ENCODE measurements at places on chromosomes 5 and 9.

DNA sequence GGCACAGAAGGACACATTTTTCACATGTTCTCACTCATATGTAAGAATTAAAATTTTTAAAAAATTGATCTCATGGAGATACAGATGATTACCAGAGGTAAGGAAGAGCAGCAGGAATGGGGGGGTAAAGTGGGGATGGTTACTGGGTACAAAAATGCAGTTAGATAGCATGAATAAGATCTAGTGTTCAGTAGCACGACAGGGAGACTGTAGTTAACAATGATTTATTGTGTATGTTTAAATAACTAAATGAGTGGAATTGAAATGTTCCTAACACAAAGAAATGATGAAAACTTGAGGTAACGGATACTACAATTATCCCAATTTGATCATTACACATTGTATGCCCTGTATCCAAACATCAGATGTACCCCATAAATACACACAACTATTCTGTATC, 15.2 kb upstream of the TGFBI start:
- DNase-seq, result no peak

GRCh38 chr5:36722900-36723299, 116.5 kb downstream of the SLC1A3 start:
- DNase-seq, result no peak

DNA sequence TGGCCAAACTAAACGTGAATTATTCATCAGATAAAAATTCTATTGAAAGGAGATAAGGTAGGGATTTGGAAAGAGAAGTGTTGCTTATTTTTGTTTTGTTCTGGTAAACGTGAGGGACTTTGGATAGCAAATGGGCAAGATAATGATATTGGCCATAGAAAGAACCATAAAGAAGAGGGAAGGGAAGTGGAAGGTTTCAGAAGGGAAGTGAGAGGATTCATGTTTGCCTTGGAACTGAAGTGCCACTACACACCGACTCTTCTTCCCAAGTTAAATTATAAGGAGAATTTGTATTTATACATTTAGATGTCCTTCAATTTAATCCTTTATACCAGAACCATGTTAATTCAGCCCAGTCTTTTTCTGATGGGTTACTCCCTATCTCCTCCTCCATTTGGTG, 42.1 kb upstream of the TAF11L2 start:
- DNase-seq, result no peak

DNA sequence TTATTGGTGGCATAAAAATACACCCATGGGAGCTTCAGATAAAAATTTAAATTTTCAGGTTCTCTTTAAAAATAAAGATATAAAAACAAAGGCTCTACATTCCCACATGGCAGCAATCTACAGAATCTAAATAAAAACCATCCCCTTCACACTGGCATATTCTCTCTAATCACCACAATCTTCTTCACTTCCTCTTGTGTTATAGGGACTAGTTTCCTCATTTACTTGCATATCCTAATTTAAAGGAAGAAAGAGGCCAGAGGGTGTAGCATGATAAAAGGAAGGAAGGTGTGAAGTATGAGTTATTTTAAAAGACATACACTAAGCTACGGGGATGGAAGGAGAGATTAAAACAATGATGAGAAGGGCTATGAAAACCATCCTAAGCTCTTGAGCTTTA, 390.5 kb downstream of the ZNF608 start:
- no peak for DNase-seq

DNA sequence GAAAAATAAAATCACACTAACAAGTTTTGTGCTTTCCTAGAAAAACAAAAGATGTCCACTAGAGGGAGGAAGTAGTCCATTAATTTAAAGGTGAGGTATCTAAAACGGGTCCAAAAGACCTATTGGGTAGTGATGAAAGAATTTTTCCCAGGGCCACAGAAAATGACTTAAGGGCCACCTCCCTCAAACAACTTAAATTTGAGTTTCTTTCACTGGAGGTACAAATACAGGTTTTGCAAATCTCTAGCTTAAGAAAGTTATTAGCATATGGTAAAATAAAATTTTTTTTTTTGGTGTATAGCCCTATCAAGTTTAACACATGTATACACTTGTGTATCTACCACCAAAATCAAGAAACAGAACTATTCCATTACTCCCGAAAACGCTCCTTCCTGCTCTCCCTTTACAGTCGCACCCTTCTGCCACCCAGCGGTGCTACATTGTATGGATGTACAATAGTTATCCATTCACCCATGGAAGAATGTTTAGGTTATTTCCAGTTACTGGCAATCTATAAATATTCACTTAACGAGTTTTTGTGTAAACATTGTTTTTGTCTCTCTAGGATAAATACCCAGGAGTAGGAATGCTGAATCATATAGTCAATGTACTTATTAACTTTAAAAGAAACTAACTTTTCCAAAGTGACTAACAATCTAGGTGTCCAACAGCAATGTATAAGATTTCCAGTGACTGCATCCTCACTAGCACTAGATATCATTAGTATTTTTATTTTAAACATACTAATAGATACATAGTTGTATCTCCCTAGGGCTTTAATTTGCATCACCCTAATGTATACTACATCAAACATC, 21.9 kb downstream of the DEPDC1B start:
- DNase-seq, result no peak

DNA sequence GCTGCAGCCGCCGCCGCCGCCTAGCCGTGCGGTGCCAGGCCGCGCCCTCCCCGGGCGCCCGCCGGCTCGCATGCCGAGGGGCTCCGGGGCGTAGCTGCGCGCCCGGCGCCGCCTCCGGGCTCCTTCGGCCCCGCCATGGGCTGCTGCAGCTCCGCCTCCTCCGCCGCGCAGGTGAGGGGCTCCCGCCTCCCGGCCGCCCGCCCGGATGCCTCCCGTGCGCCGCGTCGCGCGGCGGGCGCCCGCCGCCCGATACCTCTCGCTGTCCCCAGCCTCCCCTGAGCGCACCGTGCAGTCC, 230 bp downstream of the SLC44A1 start:
- DNase-seq, result no peak

DNA sequence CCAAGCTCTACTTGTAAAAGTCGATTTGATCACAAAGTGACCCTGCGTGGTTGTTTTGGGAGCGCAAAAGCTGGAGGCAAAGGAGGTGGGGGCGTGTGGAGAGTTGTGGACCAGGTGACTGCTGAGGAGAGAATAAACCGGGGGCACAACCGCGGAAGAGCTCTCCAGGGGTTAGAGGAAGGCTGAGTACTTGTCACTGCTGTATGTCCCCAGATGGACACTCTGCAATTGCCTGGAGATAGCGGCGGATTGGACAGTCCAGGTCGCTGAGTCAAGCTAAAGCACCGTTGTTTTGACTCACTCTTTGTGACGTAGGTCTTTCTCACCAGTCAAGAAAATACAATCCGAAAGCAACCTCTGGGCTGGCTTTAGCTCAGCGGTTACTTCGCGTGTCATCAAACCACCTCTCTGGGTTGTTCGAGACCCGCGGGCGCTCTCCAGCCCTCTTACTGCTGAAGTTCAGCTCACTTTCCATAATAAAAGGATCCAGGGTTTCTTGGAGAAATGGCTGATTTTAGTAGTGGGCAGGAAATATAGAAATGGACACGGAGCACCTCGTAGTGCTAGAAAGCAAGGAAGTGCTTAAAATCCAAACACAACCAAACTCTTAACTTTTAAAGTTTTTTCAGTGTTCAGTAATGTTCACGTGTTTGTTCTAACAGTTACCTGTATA, 25.7 kb downstream of the ZMAT2 start:
- DNase-seq, result no peak

DNA sequence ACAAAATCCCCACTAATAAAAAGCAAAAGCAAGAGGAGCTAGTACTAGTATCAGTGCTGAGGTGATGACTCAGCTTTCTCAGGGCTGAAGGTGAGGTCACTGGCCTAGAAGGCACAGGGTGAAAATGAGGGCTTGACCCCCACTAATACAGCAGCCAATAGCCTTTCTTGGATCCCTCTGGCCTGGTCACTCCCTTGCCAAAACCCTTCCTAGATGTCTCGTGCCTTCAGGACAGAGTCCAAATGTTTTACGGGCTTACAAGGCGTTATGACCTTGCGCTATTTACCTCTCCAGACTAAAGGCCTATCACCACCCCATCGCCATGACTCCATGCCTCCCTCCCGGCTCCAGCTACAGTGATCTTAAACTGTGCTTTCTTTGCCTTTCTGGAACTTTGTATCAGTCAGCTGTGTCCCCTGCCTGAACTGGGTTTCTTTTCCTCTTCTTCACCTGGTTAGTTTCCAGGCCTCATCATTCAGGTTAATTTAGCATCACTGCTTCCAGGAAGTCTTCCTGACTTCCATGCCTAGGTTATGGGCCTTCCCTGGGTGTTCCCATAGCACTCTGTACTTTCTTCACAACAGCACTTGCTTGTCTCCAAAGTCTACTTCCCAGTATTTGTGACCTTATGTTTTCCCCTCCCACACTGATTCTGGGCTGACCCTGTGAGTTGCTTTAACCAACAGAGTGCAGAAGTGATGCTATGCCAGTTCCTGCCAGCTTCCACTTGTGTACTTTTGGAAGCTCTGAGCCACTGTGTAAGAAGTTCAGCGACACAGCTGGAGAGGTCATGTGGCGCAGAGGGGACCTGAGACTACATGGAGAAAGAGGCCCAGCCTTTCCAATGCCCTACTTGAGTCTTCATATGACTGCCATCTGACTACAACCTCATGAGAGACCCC, 4.2 kb upstream of the DELE1 start:
- DNase-seq, result no peak

DNA sequence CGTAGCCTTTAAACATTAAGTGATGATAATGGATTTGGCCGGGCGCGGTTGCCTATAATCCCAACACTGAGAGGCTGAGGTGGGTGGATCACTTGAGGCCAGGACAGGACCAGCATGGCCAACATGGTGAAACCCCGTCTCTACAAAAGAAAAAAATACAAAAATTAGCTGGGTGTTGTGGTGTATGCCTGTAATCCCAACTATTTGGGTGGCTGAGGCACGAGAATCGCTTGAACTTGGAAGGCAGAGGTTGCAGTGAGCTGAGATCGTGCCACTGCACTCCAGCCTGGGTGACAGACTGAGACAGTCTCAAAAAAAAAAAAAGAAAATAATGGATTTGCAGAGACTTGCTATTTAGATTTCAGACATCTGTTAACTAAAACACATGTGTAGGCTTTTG, 9.2 kb upstream of the MATR3 start:
- no peak for DNase-seq

GRCh38 chr5:172478256-172478655, 23.9 kb upstream of the SH3PXD2B start:
- DNase-seq, result no peak

DNA sequence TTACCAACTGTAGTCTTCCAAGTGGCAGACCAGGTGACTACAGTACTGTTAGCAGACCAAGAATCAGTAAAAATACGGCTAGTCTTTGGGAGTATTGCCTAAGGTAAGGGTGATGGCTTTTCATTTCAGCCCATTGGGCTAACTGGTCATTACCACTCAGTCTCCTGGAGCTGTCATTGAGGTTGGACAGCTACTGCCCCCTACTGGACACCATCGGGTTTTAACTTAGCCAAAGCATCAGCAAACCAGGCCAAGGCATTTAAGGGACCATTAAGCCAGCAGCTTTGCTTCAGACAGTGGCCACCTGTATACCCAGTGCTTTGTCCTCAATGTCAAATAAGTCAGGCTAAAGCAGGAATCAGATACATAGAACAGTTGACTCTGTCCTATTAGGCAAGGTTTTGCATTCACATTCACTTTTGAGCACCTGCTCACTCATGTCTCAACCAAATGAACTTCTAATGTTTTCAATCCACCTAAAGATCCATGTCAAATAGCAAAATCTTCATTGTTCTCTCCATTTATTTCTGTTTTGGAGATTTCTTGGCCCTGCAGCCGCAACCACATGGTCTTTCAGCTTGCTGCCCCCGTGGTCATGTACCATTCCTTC, 117.2 kb downstream of the INVS start:
- no peak for DNase-seq

DNA sequence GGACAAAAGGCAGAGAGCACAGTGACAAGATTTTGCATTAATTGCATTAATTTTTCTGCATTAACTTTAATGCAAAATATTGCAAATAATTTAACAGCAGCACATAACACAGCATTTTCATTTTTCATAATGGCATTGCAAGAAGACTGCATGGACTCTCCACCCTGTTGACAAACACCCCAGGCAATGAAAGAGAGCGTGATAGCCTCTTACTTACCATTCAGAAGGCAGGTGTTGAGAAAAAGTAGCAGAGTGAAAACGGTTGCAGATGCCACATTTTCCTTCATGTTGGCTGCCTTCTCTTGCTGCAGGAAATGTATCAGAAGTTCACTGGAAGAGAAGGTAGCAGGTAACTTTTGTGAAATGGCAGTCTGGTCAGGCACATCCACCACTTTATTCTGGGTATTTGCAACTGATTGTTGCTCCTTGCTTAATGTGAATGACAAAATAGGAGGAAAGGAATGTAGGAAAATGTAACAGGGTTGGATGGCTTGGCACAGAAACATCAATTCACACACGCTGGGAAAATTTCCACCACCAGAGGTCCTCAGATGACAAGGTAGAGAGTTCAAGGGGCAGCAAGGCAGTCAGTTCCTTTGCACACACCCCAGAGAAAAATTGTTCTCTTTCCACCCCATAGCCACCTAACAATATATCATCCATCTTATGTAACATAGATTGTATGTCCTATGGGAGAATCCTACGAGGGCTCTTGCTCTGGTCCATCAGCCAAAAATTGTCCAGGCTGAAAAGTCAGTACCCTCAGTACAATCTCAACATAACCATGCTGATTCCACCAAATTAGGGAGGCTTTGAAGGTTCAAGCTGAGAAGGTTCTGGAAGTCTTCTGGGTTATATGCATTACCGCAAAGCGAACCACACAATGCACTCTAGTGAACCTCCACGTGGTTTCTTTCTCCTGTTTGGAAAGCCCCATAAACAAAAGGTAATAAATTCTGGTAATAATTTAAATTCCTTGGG, 41.9 kb upstream of the AGXT2 start:
- DNase-seq, result peak; percentile 32

GRCh38 chr9:11506980-11507379, 894.2 kb upstream of the PTPRD start:
- DNase-seq, result no peak

DNA sequence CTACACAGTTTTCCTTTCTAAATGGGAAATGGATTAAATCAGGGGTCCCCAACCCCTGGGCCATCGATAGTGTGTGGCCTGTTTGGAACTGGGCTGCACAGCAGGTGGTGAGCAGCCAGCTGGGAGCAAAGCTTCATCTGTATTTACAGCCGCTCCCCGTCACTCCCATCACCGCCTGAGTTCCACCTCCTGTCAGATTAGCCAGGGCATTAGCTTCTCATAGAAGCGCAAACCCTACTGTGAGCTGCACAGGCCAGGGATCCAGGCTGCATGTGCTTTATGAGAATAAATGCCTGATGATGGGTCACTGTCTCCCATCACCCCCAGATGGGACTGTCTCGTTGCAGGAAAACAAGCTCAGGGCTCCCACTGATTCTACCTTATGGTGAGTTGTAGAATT, 41.2 kb upstream of the FLT4 start:
- no peak for DNase-seq

GRCh38 chr9:132350861-132351315, 3.9 kb downstream of the SETX start:
- DNase-seq, result no peak

GRCh38 chr9:24602693-24603352, 57.1 kb upstream of the IZUMO3 start:
- DNase-seq, result no peak
